ENCODE measurements at places on chromosomes 6 and 20.
A peak's percentile ranks its signal among the peaks of the same experiment; 100 is the strongest.

- DNase-seq, result no peak
Measured at GRCh38 chr6:92126088-92126487, 1293.3 kb downstream of the EPHA7 start.

DNA sequence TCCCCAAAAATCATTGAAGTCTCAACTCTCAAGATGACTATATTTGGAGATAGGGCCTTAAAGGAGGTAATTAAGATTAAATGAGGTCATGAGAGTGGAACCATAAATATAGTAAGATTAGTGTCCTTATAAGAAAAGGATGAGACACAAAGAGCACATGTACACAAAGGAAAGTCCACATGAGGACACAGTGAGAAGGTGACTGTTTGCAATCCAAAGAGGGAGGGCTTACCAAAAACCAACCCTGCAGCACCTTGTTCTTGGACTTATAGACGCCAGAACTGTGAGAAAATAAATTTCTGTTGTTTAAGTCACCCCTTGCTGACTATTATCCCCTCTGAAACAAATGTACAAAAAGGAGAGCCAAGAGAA is 150.4 kb upstream of the SMLR1 start:
- DNase-seq, result no peak

GRCh38 chr20:14820771-14821170 is 483.4 kb upstream of the FLRT3 start:
- peak; percentile 75 for DNase-seq

DNA sequence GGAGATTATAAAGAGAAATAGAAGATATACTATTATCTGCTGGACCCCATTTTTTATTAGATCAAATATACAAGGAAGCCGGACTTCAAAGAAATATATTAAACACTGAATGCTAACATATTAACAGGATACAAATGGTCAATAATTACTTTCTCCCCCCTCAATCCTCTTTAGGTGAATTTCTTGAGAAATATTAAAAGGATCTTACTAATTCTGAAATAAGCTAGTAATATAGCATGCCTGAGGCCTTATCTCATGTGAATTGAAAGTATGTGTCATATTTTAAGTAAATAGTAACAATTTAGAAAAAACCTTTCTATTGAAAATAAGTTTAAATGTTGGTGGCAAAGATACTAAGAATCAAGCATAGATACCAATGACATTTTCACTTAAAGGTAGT is 954.7 kb upstream of the MAN1A1 start:
- no peak for DNase-seq

- no peak for DNase-seq
Measured at GRCh38 chr6:17448165-17448564, 54.8 kb downstream of the CAP2 start.

DNA sequence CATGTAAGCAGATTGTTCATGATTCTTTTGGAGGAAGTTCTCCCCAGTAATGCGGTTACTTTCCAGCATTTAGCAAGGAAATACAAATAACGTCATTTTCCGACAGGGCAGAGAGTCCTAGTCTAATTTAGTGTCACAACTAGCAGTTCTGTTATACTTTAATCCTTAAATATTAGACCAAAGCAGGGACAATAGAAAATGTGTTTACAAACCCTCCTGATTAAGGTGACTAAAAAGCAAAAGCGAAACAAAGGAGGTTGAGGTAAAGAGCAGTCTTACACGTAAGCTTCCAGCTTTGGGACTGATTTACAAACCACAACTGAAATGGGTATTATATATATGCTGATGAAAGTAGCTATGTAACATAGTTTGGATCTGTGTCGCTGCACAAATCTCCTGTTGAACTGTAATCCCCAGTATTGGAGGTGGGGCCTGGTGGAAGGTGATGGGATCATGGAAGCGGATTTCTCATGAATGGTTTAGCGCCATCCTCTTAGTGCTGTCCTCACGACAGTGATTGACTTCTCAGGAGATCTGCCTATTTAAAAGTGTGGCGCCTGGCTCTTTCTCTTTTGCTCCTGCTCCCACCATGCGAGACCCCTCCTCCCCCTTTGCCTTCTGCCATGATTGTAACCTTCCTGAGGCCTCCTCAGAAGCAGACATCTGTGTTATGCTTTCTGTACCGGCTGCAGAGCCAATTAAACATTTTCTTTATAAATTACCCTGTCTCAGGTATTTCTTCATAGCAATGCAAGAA is 81.9 kb downstream of the PLCB1 start:
- DNase-seq, result no peak

- no peak for DNase-seq
Measured at GRCh38 chr6:72382602-72383529, 239.0 kb upstream of the KCNQ5 start.

DNA sequence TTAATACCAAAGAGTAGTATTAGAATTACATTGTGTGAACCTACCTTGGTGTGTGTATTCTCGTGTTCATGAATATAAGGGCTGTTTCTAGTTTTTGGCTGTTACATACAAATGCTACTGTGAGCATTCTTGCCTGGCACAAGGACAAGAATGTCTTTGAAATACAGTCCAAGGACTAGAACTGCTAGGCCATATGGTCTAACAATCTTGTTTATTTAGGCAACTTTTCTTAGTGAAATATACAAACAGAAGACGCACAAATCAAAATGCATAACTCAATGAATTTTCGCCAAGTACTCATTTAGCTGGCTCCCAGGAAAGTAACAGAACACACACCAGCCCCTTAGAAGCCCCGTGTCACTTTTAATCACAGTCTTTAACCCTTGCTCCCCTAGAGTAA is 28.5 kb downstream of the KDM1B start:
- DNase-seq, result no peak

DNA sequence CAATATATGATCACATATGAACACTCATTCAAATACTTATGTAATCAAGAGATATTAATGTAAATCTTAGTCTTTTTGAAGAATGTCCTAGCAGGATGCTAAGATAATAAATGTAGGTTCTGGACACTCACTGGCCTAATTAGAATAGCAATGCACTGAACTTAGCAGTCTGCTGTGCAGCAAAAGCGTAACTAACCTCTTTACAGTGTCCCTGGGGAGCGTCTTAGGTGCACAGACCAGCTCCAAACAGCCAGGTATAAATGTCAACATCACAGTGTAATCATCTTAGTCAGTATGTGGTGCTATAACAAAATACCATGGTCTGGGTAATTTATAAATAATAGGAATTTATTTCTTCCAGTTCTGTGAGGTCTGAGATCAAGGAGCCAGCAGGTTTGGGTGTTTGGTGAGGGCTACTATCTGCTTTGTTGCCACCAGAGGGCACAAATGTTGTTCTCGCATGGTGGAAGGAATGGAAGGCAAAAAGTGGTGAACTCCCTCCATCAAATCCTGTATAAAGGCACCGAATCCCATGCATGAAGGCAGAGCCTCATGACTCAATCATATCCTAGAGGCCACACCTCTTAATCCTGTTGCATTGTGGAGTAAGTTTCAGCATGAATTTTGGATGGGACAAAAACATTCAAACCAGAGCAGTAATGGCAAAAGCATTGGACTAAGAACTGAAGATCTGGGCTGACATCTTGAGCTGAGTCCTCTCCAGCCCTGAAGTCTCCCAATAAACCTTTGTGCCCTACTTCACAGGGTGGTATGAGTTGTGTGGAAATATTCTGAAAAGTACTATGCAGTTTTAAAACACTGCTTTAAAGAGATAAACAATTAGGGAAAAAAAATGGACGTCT is 41.8 kb upstream of the FOXO3 start:
- no peak for DNase-seq

GRCh38 chr6:95280686-95281273 is 296.6 kb upstream of the MANEA start:
- no peak for DNase-seq

- DNase-seq, result no peak
Measured at GRCh38 chr6:167441715-167442206, 116.9 kb downstream of the TTLL2 start.

Measured in NCI-H1048 (cell line).